HS-5 (cell line): ENCODE measurements at places on chromosomes 11 and 22.
A peak's percentile ranks its signal among the peaks of the same experiment; 100 is the strongest.

DNA sequence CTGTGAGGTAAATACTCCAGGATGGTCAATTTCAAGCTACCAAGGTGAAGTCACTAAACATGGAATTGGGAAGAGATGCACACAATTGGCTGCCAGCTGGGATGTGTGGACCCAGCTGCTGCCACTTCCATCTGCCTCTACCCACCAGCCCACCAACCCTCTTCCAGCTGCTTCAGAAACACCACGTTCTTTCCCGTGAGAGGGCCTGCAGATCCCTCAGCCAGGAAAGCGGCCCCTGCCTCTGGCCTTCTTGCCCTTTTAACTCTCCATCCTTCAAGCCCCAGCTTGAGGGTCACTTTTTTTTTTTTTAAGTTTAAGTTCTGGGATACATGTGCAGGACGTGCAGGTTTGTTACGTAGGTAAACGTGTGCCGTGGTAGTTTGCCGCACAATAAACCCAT, 20.0 kb downstream of the PRG3 start:
- DNase-seq = no peak

- no peak for DNase-seq
Observed at GRCh38 chr11:129888451-129888850, 6.9 kb downstream of the NFRKB start.

DNA sequence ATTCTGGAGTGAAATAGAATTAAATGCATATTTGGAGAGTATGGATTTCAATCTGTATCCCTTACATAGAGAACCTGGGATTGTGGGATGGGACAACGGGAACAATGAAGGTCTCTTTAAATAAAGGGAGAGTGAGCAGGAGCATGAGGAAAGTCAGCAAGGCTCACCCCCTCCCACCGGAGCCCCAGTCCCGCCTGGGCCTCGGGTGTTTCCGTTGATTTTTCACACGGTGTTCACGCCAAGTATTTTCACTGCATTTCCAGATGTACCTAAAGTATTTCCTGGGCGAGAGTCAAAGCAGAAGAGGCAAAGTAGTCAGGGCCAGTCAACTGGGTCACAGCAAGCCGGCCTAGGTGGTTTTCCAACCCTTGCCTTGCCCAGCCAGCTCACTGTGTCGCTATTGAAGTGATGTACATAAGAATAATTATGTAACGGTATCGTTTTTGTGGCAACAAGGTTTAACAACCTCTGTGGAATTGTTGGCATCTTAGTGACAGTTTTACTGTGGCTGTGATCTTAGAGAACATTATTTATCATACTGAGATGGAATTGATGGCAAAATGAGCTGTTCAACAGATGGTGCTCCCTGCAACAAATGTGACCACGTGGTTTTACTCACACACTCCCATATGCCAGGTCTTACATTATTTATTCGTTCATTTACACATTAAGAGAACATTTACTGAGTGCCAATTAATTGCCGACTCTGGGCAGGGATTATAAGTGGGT, 177.3 kb downstream of the ADAMTS15 start:
- DNase-seq = no peak

- peak; percentile 88 for DNase-seq
Observed at GRCh38 chr11:128407962-128408361, 179.4 kb downstream of the ETS1 start.
